ENCODE measurements at places on chromosomes 3 and 15. TPM values are rescaled to one million over a fixed set of nuclear protein-coding genes. Genes with fewer than 3 reads are reported as not detected.

The SLC28A2 gene
- not detected for total RNA-seq

The SI gene
- not detected for total RNA-seq

The LIPC gene
- total RNA-seq, result 0.63 TPM

The SNURF gene
- total RNA-seq, result 40.3 TPM

The NR2F2 gene
- total RNA-seq, result 62.9 TPM

The DRD3 gene
- total RNA-seq, result not detected

The TERC gene
- total RNA-seq, result 23.9 TPM

The CHRNA7 gene
- 1.2 TPM for total RNA-seq

The LRRC31 gene
- not detected for total RNA-seq

The AADAC gene
- total RNA-seq, result 1.9 TPM

The NAALADL2 gene
- total RNA-seq, result 13.9 TPM

The PRR20G gene
- not detected for total RNA-seq

The FNDC3B gene
- total RNA-seq, result 258 TPM

The SLC9C1 gene
- 0.43 TPM for total RNA-seq

The TRA2B gene
- 72.1 TPM for total RNA-seq

The SLC12A8 gene
- total RNA-seq, result 13.2 TPM

The BFSP2 gene
- total RNA-seq, result not detected

The COL6A5 gene
- total RNA-seq, result not detected

The SERPINI2 gene
- not detected for total RNA-seq

The COL7A1 gene
- 40.7 TPM for total RNA-seq

The TMC3 gene
- 0.20 TPM for total RNA-seq

The PLAAT1 gene
- total RNA-seq, result not detected

All from smooth muscle cell of the pulmonary artery (primary cell).